ENCODE measurements at places on chromosomes 2 and 18.

DNA sequence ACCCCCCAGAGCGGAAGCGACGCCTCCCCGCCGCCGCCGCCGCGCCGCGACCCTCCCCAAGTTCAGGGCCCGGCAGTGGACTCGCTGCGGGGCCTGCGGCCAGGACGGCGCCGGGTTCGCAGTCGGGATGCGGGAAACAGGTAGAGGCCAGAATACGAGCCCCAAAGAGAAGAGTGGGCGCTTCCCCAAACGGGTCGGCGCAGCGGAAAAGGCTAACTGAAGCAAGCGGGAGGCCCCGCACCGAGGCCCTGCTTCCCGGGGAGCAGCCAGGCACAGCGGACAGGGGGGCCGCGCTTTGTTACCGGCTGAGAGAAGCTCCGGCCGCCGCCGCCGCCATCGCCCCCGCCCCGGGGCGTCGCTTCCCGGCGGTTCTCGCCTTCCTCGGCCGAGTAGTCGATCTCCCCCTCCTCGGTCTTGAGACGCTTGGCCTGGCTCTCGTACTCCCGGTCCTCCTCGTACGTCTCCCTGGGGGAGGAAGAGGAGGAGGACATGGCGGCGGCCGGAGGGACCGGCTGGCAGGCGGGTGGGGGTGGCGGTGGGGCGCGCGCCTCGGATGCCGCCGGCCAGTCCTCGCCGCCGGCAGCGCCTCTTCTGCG, 494 bp downstream of the HNRNPLL start:
- DNase-seq, result no peak

DNA sequence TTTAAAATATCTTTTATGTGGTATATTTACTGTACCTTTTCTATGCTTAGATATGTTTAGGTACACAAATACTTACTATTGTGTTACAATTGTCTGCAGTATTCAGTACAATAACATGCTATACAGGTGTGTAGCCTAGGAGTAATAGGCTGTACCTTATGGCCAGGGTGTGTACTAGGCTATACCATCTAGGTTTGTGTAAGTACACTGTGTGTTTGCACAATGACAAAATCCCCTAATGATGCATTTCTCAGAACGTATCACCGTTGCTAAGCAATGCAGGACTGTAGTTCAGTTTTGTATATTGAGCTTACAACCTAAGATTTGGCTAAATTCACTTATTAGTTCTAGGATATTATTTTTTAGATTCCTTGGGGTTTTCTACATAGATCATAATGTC, 332.3 kb upstream of the HS6ST1 start:
- no peak for DNase-seq

DNA sequence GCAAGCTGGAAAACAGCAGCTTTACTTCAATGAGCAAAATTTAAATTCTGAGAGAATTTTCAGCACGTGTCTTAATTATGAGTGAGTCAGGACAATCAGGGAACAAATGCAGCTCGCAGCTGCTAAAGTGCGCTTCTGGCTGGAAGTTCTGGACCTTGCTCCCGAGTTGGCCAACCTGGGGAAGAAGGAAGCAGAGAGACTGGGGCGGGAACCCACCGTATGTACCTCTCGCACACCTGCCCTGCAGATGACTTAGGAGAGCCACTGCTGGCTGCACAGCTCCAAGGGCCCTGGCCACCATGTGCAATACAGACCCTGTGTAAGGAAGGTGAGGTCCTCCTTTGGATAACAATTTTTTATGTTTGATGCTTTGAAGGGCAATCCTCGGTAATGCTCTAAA, 42.4 kb downstream of the REEP1 start:
- DNase-seq, result no peak

GRCh38 chr2:106062627-106063026, 131.5 kb downstream of the UXS1 start:
- DNase-seq, result no peak

- no peak for DNase-seq
Observed at GRCh38 chr2:120552800-120553481, 182.7 kb upstream of the GLI2 start.

DNA sequence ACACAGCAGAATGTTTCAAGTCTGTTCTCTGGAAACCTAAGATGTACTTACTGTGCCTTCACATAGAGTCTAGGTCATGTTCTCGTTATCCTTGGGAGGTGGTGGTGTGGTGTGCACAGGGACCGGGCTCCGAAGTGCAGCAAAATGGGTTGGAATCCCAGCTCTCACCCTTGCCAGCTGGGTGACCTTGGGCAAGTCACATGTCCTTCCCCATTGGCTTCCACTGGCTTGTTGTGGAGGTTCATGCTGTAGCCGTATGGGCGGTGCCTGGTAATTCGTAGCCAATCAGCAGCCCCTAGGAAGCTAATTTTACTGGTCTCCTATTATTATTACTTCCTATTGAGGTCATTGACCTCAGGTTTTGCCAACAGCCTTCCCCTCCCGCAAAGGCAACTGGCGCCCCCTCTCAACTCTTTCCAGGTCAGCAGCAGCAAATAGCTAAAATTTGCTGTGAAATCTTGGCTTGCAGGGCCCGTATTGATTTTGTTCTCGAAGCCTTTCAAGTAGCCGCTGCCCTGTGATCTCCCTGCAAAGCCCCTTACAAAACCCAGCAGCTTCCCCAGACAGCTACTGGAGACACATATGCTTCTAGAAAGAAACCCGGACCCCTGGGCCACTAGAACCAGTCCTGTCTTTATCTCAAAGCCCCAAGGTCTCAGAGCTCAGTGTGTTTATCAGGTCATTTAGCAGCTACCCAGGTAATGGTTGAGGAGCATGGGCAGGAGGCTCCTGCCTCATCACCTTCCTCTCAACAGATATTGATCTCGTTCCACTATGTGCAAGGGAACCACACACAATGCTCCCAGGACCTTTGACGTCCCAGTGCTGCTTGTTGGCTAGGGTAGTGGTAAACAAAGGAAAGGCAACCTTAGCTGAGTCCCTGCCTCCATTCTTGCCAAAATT, 66.5 kb upstream of the SLC1A4 start:
- DNase-seq, result no peak

Data from COLO829 (cell line).